Right renal pelvis (tissue), 4 donors: ENCODE measurements at places on chromosomes 12 and 14. TPM values are rescaled to one million over a fixed set of nuclear protein-coding genes. Genes with fewer than 3 reads are reported as not detected.

DNA sequence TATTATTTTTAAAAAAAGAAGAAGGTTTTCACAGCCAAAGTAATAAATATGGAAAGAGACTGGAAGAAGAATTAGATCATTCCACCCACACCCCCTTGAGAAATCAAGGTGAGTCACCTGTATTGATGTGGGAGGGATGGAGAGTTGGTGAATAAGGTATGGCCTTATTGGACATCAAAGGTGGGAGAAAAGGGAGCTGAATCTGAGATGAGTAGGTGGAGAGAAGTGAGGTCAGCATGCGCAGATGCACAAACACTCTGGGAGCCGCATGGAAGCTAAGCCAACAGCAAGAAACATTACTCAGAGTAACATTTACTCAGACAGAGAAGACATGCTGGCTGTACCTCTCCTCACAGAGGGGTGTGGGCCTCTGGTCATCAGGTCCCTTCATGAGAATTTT lies 113.1 kb upstream of the FOXG1 start:
- no peak for DNase-seq

DNA sequence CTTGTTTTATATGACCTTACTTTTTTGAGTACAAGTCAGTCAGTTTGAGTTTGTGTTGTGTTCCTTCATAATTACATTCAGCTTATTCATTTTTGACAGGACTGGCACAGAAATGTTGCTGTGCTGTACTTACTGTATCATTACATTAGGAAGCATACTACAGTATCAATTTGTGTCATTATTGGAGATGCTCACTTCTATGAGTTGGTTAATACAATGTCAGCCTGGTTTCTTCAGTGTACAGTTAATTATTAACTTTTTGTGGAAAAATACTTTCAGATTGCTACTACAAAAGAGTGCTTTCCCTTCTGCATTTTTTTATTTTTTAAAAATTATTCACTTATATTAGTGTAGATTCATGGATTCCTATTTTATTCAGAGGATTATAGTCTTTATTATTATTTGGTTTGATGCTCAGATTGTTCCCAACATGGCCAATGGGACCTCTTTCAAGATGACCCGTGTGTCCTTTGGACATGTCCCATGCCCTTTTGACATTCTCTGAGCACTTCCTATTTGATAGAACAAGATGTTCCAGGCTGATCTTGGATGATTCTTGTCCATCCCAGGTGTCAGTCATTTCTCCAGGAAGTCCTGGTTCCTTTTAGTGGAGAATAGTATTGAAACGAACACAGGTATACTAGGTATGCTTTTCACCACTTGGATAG lies 66.6 kb downstream of the MON2 start:
- no peak for DNase-seq

The B3GNT4 gene
- 3.6 TPM for polyA plus RNA-seq

DNA sequence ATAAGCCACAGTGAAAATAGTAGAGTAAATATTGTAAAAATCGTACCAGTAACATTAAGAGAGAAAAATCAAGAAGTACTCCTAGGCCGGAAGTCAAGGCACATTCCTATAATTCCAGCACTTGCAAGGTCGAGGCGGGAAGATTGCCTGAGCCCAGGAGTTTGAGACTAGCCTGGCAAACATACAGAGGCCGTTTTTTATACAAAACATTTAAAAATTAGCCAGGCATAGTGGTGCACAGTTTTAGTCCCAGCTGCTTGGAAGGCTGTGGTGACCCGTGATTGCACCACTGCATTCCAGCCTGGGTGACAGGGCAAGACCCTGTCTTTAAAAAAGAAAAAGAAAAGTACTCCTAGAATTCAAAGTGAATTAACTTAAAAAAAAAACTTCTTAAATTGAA lies 341.8 kb downstream of the C12orf50 start:
- DNase-seq, result no peak

DNA sequence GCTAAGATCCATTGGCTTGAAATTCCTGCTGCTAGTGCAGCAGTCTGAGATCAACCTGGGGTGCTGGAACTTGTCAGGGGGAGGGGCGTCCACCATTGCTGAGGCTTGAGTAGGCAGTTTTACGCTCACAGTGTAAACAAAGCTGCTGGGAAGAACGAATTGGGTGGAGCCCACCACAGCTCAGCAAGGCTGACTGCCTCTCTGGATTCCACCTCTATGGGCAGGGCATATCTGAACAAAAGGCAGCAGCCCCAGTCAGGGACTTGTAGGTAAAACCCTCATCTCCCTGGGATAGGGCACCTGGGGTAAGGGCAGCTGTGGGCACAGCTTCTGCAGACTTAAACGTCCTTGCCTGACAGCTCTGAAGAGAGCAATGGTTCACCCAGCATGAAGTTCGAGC lies 191.7 kb downstream of the ALG10B start:
- DNase-seq, result no peak

DNA sequence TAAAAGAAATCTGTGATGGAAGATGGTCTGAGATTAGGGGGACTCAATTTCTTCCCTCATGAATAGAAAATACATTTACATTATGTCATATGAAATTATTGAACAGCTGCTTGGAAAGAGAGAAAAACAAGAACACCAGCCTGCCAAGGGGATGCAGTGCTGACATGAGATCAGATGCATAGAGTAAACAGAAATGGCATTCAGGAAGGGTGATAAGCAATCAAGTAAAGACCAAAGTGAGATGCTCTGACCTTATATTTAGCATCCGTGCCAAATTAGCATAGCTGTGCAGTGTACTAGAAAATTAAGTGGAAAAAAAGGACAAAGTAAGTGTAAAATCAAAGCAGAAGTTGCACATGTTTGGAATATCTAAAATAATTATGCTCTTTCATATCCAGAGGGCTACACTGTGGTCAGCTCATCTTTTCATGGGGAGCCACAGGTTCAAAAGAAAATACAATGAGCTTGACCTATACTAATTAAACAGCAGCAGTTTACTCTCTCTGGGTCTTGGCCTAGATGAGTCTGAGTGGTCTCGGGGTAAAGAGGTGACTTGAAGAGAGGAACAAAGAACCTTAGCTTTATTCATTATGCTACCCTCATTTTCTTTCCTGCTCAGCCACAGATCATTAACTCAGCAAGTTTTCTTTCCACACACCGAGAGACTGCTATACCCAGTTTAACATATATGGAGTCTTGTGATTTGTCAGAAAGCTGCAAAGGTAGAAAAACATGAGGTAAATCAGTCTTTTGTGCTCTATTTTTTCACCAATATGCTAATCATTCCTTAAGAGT lies 359.4 kb upstream of the FOXG1 start:
- DNase-seq, result no peak
